Cortex of kidney (tissue), 1 donor: ENCODE measurements at places on chromosomes 2 and 18.

GRCh38 chr18:50439460-50440015 is 64.7 kb downstream of the SKA1 start:
- no peak for DNase-seq

- DNase-seq, result no peak
These were observed 117.2 kb downstream of the COL6A3 start for GRCh38 chr2:237296756-237297155.

- no peak for DNase-seq
These were observed 56.0 kb upstream of the RAB6C start for GRCh38 chr2:129923265-129924091.

GRCh38 chr2:45195916-45196315 is 186.7 kb upstream of the SIX2 start:
- no peak for DNase-seq

DNA sequence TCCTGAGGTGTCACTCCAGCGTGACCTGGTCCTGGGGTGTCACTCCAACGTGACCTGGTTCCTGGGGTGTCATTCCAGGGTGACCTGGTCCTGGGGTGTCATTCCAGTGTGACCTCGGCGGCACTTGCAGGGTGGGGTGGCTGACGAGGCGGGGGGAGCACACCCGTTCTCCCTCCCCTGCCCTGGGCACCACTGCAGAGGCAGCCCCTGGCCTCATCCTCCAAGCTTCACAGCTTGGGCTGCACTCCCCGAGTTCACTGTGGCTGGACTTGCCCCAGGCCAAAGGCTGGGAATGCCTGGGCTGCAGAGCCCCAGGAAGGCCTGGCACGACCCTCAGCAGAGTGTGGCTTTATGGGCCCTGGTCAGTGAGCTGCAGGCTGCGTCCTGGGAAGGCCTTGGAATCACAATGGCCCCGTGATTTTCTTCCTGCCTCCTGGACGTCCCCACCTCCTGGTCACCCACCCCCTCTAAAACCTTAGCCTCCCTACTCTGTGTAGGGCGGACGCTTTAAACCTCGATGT is 88.3 kb downstream of the NFATC1 start:
- DNase-seq, result no peak

DNA sequence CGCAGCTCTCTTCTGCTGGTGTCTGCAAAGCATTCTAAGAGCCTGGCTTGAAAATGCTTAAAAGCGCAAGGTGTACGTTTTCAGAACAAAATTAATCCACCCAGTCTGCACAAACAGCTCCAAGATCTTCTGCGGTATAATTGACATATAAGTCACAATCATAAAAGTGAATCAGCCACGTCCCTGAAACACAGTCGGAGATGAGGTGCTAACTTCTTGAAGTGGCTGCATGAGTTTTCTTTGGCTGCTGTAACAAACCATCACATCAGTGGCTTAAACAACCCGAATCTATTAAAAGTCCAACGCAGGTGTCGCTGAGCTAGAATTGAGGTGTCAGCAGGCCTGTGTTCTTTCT is 32.6 kb downstream of the ARL4C start:
- no peak for DNase-seq

- no peak for DNase-seq
These were observed 7.0 kb upstream of the STK39 start for GRCh38 chr2:168254158-168254935.

DNA sequence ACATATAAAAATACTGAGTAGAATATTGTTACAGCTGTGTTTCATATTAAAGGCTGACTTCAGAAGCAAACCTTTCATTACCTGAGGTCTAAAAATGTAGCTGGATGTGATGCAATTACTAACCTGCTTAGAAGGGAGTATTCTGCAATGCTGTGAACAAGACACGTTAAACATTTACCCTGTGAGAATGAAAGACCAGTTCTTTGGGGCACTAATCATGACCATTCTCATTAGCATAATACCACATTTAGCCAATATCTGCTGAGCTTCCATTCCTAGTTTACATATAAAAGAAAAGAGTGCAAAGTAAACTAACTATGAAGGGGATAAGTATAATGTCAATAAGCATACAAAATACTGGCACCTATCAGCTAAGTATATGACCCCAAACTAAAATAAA is 784.0 kb upstream of the KLHL29 start:
- DNase-seq, result no peak

DNA sequence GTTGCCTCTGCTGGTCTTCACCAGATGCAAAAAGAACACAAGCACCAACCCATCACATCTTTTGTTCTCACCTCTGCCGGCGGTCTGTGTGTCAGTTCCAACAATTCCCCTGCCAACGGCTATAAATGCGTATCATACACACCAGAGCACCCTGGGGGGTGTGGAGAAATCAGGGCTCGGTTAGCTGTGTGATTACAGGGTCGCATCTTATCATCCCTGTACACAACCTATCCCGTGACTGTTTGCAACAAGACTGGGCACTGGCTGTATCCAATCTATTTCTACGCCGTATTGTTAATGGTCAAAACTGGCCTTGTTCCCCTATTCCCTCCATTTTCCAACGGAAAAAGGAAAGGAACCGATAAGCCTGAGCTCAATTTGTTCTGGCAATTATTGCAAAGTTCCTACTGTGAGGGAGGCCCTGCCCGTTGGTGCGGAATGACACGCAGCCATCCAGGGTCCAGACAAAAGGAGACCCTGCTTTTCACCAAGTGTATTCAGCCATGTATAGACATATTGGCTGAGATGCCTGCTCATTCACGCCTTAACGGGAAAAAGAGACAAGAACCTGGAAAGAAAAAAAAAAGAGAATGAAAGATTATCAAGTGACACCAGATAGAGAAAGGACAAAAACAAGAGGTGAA is 136.9 kb downstream of the CDH20 start:
- DNase-seq, result no peak

- no peak for DNase-seq
These were observed 106.6 kb upstream of the STON1 start for GRCh38 chr2:48423376-48423775.

DNA sequence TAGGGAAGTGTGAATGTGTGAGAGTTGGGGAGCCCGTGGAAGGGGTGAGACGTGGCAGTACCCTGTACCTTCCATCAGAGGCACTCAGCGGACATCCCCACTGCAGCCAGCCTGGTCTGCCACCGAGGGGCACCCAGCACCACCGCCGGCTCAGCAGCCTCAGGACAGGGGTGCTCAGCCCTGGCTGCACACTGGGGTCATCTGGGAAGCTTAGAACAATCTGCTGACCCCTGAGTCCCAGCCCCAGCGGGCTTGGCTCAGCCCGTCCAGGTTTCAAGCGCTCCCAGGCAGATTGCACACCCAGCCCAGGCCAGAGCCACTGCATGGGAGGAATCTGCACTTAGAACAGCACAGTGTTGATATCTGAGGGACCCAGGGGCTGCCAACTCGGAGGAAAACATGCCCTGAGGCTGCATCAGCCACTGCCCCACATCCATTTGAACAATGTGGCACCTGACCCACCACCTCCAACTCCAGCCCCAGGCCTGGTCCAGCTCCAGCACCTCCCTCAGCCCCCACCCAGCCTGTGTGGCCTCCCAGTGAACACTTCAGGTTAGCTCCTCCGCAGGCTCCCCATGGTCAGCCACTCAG is 147.1 kb upstream of the OTOS start:
- DNase-seq, result no peak

- DNase-seq, result no peak
These were observed 56.5 kb upstream of the CWC22 start for GRCh38 chr2:180063494-180064092.

- DNase-seq, result no peak
These were observed 8.8 kb upstream of the SNTG2 start for GRCh38 chr2:941871-942270.

- no peak for DNase-seq
These were observed 46.7 kb downstream of the SMAD7 start for GRCh38 chr18:48904091-48904490.

DNA sequence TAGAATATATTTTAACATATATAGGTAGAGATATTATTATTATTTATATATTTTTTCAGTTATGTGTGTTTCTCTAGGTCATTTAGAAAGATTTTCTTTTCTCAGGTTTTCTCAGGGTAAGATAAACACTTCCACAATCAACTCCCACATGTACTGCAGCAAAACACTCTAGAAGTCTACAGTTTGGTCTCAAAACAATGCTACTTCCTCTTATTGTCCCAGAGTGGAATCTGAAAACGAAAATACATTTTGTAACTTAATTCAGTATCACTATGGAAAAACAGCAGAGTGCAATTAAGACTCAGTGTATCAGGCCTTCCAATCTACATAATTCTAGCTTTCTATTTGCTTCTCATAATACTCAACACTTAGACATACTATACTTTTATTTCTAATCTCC is 190.1 kb upstream of the SLC35G4 start:
- DNase-seq, result no peak

- DNase-seq, result no peak
These were observed 37.3 kb upstream of the BMP10 start for GRCh38 chr2:68908392-68908970.

GRCh38 chr2:98560256-98560771 is 48.0 kb downstream of the COA5 start:
- no peak for DNase-seq

GRCh38 chr2:16655905-16656642 is 9.6 kb downstream of the CYRIA start:
- DNase-seq, result no peak

- no peak for DNase-seq
These were observed 11.8 kb upstream of the EN1 start for GRCh38 chr2:118859157-118859770.

DNA sequence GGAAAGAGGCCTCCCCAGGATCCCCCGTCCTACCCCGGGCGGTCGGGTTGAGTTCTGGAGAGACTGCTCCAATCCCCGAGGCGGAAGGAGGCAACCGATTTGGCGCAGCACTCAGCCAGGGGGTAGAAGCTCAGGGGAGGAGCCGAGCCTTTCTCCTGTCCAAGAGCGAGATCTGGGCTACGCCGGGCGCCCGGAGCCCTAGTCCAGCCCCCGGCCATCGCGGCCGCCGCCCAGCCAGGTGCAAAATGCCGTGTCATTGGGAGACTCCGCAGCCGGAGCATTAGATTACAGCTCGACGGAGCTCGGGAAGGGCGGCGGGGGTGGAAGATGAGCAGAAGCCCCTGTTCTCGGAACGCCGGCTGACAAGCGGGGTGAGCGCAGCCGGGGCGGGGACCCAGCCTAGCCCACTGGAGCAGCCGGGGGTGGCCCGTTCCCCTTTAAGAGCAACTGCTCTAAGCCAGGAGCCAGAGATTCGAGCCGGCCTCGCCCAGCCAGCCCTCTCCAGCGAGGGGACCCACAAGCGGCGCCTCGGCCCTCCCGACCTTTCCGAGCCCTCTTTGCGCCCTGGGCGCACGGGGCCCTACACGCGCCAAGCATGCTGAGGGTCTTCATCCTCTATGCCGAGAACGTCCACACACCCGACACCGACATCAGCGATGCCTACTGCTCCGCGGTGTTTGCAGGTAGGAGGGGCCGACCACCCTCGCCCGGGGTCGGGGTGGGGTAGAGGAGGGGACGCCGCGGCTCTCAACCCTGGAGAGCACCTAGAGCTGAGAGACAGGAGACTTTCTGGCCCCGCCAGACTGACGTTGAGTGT is at the start of gene DYSF:
TSS of gene DYSF (plus strand) at position 158 of the 817 bp plus-strand sequence.
- no peak for DNase-seq

GRCh38 chr2:182868054-182868796 is 1.8 kb upstream of the FRZB start:
- no peak for DNase-seq

DNA sequence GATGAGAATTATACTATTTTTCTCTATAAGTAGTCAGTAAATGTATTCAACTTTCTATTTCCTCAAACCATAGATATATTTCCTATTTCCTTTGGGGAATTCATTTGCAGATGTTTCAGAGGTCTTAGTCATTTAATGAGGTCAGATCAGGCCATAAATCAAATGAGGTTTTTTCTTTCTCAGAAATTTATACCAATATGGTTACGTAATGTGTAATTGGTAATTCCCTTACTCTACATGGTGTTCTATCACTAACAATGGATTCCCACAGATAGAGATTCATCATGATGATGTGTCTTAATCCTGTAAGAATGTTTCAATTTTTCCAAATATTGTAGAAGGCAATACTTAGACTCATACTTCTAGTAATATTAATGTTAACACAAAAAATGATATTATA is 108.0 kb downstream of the DPP4 start:
- no peak for DNase-seq

GRCh38 chr2:145043399-145043834 is 523.5 kb upstream of the ZEB2 start:
- no peak for DNase-seq

GRCh38 chr2:27218614-27219013 is 1.4 kb downstream of the CAD start:
- DNase-seq, result no peak

- DNase-seq, result no peak
These were observed 210.5 kb downstream of the ERBB4 start for GRCh38 chr2:212328136-212328535.
